ENCODE measurements at places on chromosomes 7 and 10. TPM values are rescaled to one million over a fixed set of nuclear protein-coding genes. Genes with fewer than 3 reads are reported as not detected.

LIPN gene
- polyA plus RNA-seq: 0.49 TPM

VIPR2 gene
- 4.6 TPM for polyA plus RNA-seq

PDE6C gene
- polyA plus RNA-seq: not detected

TRIM8 gene
- polyA plus RNA-seq: 115 TPM

CPA1 gene
- 12,264 TPM for polyA plus RNA-seq

WASL gene
- 26.0 TPM for polyA plus RNA-seq

UTF1 gene
- not detected for polyA plus RNA-seq

SUMF2 gene
- polyA plus RNA-seq: 84.3 TPM

TMEM213 gene
- polyA plus RNA-seq: not detected

RSBN1L gene
- 4.1 TPM for polyA plus RNA-seq

IL6 gene
- polyA plus RNA-seq: 80.3 TPM

ANKRD61 gene
- polyA plus RNA-seq: 0.16 TPM

GHRHR gene
- 0.12 TPM for polyA plus RNA-seq

Data from adipose tissue (tissue), 3 donors.